K562 (cell line): ENCODE measurements at places on chromosomes 16 and 17. TPM values are rescaled to one million over a fixed set of nuclear protein-coding genes. Genes with fewer than 3 reads are reported as not detected.

Gene VTN
- 0.86 and 2.3 TPM in 2 replicates for total RNA-seq

Gene GH2
- total RNA-seq: not detected in 2 replicates

Gene HP
- total RNA-seq: 8.0 and 8.7 TPM in 2 replicates

Gene TNFSF12
- 0.56 and 0.82 TPM in 2 replicates for total RNA-seq

Gene RSAD1
- 41.9 and 44.0 TPM in 2 replicates for total RNA-seq

Gene SLC16A11
- total RNA-seq: not detected in 2 replicates

GRCh38 chr17:79276821-79277220 lies 202.2 kb downstream of the ENGASE start:
- no peaks in the 10 kb centered on the region for H3K4me1 ChIP-seq
- no peak overlapping the region for H3K27ac ChIP-seq
- H3K4me3 ChIP-seq: no peak overlapping the region
- H3K36me3 ChIP-seq: no peaks in the 10 kb centered on the region
- no peak for DNase-seq

DNA sequence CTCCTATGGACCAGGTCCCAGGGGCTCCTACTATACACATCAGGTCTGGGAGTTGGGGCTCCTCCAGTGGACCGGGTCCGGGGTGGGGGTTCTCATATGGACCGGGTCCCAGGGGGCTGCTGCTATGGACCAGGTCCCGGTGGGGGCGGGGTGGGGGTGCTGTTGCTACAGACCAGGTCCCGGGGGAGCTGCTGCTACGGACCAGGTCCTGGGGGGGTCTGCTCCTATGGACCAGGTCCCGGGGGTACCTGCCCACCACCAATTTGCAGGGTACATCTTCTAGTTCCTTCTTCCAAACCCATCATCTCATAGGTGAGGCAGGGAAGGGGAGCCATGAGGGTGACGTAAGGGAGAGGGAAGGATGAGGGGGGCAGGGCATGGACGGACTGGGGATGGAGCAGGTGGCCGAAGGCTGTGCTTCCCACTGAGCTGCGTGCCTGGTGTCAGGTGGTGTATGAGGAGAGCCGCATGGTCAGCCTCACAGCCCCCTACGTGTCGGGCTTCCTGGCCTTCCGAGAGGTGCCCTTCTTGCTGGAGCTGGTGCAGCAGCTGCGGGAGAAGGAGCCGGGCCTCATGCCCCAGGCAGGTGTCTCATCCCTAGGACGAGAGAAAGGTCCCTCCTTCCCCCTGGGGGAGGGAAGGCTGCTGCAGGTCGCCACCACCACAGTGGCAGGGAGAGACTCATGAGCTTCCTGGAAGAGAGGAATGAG lies 6.6 kb downstream of the ENDOV start:
- H3K27ac ChIP-seq: no peak overlapping the region
- no peak for DNase-seq
- H3K36me3 ChIP-seq: 0 out of 3 replicates have a peak, but pooled peaks cover 3% of the 10 kb centered on the region
- H3K27me3 ChIP-seq: peaks cover 43% of the 10 kb centered on the region

- no peaks in the 10 kb centered on the region for H3K27me3 ChIP-seq
- H3K4me3 ChIP-seq: peak overlapping the region; percentile 62
- peak overlapping the region; percentile 83 for H3K27ac ChIP-seq
- peak; percentile 28 for DNase-seq
- peaks cover 49% of the 10 kb centered on the region; the same call in 2 of the 3 replicates for H3K4me1 ChIP-seq
- peaks cover 21% of the 10 kb centered on the region; the same call in 2 of the 3 replicates for H3K36me3 ChIP-seq
Measured at GRCh38 chr16:23508589-23509440, 1.5 kb downstream of the GGA2 start.

GRCh38 chr16:3904875-3905274 lies 24.4 kb upstream of the CREBBP start:
- H3K4me3 ChIP-seq: no peak overlapping the region
- no peak overlapping the region for H3K27ac ChIP-seq
- no peak for DNase-seq

- H3K4me1 ChIP-seq: peaks cover 21% of the 10 kb centered on the region
- no peak for DNase-seq
- H3K36me3 ChIP-seq: no peaks in the 10 kb centered on the region
- H3K4me3 ChIP-seq: no peak overlapping the region
- no peaks in the 10 kb centered on the region for H3K27me3 ChIP-seq
- H3K27ac ChIP-seq: no peak overlapping the region
Measured at GRCh38 chr17:76122431-76123190, 18.4 kb downstream of the FOXJ1 start.

- H3K4me1 ChIP-seq: no peaks in the 10 kb centered on the region
- H3K27ac ChIP-seq: no peak overlapping the region
- H3K36me3 ChIP-seq: no peaks in the 10 kb centered on the region
- peaks cover 8% of the 10 kb centered on the region; the same call in 2 of the 3 replicates for H3K27me3 ChIP-seq
- DNase-seq: no peak
Measured at GRCh38 chr16:72979974-72980373, 68.0 kb downstream of the ZFHX3 start.

DNA sequence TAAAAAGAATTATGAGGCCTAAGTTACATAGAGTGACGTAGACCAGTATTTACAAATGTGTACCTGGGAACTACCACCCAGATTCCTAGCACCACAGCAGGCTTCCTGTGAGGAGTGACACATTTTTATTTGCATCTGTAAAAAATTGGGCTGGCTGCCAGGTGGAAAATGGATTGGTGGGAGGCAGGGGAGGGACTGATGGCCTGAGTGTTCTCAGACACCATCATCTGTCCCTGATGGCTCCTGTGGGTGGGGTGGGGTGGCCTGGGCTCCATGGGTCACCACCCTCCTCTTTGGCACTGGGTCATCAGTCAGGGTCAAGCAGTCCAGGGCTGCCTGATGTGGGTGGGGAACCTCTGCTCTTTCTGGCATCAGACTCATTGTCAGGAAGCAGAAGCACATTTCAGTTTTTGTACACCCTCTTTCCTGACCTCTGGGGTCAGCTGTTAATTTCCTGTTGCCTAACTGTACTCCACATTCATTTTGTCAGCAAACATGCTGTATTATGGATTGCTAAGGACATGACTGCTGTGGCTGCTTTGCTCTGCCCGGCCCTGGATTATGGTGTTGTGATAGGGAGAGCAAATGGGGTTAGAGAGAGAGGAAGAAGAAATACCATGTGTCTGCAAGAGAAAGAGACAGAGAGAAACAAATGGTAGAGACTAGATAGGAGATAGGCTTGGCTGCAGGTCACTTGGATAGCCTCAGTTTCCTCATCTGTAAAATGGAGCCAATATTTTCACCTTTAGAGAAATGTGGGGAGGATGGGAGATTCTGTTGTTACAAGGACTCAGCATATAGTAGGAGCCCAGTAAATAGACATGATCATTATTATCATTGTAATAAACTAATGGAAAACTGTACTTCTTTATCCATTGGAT lies 11.6 kb upstream of the MFAP4 start:
- H3K4me3 ChIP-seq: no peak overlapping the region
- H3K36me3 ChIP-seq: no peaks in the 10 kb centered on the region
- H3K4me1 ChIP-seq: no peaks in the 10 kb centered on the region
- H3K27ac ChIP-seq: no peak overlapping the region
- DNase-seq: no peak
- H3K27me3 ChIP-seq: no peaks in the 10 kb centered on the region

DNA sequence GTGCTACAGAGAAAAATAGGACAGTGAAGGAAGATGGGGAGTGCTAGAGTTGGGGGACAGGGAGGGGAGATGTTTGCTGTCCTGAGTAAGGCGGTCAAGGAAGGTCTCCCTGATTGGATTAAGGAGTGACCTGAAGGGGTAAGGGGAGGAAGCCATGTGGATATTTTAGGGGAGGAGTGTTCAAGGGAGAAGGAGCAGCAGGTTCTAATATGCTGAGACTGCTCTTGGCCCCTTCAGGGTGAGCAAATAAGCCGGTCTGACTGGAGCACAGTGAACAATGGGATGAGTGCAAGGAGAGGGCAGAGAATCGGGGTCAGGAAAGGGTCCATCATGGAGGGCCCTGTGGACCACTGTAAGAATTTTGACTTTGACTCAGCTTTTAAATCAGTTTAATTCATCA lies 188.8 kb downstream of the IRX3 start:
- no peak overlapping the region for H3K4me3 ChIP-seq
- H3K4me1 ChIP-seq: no peaks in the 10 kb centered on the region
- DNase-seq: no peak
- H3K36me3 ChIP-seq: no peaks in the 10 kb centered on the region
- peaks cover 2% of the 10 kb centered on the region; the same call in 2 of the 3 replicates for H3K27me3 ChIP-seq

DNA sequence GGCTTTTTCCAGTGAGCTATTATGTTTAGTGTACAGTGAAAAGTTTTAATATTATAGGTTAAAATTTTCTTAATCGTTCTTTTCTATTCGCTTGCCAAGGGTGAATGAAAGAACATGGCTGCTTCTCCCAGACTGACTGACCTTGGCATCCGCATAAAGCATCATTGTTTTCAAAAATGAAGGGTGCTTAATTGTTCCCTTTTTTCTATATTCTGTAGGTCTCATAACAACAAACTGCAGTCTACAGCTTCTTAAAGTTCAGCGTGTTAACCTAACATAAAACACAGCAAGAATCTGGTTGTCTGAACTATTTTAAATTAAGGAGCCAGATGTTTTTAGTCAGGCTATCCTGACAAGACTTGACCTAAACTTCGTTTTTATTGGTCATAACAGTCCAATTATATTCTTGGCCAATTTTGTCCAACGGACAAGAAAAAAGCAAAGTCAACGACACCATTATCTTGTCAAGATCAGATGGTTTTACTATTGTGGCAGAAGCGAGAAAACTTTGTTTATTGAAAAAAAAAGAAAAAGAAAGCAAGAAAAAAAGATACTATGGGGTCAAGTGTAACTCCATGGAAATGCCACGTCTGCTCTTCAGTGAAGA lies 14.1 kb downstream of the C17orf58 start:
- DNase-seq: no peak
- H3K4me3 ChIP-seq: no peak overlapping the region
- no peaks in the 10 kb centered on the region for H3K36me3 ChIP-seq
- H3K27ac ChIP-seq: no peak overlapping the region
- no peaks in the 10 kb centered on the region for H3K4me1 ChIP-seq
- H3K27me3 ChIP-seq: no peaks in the 10 kb centered on the region

DNA sequence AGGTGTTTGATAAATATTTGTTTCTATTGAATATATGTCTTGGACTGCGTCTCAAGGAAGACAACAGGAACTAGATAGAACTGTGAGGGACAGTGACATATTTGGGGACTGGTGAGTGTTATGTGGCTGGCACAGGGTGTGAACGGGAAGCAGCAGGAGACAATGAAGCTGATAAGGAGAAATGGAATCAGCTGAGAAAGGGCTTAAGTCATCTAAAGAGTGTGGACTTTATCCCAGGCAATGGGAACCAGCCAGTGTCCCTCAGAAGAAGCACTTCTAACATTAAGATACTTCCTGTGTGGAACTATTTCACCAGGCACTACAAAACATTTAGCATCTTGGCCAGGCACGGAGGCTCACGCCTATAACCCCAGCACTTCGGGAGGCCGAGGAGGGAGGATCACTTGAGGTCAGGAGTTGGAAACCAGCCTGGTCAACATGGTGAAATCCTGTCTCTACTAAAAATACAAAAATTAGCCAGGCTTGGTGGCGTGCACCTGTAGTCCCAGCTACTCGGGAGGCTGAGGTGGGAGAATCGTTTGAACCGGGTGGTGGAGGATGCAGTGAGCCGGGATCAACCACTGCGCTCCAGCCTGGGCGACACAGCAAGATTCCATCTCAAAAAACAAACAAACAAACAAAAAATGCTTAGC lies 41.2 kb downstream of the ARHGAP17 start:
- H3K4me3 ChIP-seq: no peak overlapping the region
- H3K36me3 ChIP-seq: peaks cover 59% of the 10 kb centered on the region; the same call in 2 of the 3 replicates
- no peak overlapping the region for H3K27ac ChIP-seq
- DNase-seq: no peak
- 0 out of 2 replicates have a peak, but pooled peaks cover 3% of the 10 kb centered on the region for H3K4me1 ChIP-seq
- no peaks in the 10 kb centered on the region for H3K27me3 ChIP-seq

DNA sequence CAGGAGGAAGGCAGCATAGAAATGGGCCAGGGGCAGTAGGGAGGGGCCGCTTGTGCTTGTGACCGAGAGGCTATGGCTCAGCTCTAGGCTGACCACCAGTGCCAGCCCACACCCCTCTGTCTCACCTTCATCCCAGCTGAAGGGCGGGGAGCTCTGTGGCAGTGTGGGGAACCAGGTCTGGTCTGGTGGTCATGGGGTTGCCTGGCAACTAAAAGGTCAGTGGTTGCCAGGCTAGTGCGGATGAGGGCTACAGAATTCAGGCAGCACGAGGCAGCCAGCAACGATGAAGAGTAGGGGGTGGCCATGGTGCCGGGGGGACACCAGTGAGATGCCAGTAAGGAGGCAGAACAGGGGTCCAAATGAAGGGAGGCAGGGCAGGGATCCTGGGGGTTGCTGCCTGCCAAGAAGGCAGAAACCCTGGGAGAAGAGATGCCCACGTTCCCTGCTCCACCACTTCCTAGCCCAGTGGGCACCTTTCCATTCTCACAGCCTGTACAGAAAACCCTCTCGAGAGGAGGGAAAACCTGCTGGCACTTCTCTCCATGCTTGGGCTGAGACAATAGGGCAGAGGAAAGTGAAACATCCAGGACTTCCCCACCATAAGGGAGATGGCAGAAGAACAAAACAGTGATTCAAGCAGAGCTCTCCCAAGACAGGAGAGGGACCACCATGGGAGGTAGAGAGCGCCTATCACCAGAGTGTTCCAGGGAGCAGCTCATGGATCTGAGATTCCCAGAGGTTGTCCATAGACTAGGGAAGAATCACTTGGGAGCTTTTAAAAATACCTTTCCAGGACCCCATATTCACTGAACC lies 39.7 kb downstream of the SRCIN1 start:
- no peaks in the 10 kb centered on the region for H3K36me3 ChIP-seq
- no peak overlapping the region for H3K4me3 ChIP-seq
- peaks cover 26% of the 10 kb centered on the region; the same call in 2 of the 3 replicates for H3K27me3 ChIP-seq
- no peak overlapping the region for H3K27ac ChIP-seq
- DNase-seq: no peak
- H3K4me1 ChIP-seq: peaks cover 32% of the 10 kb centered on the region

GRCh38 chr16:50185005-50185505 lies 31.9 kb downstream of the TENT4B start:
- H3K4me3 ChIP-seq: no peak overlapping the region
- H3K36me3 ChIP-seq: no peaks in the 10 kb centered on the region

DNA sequence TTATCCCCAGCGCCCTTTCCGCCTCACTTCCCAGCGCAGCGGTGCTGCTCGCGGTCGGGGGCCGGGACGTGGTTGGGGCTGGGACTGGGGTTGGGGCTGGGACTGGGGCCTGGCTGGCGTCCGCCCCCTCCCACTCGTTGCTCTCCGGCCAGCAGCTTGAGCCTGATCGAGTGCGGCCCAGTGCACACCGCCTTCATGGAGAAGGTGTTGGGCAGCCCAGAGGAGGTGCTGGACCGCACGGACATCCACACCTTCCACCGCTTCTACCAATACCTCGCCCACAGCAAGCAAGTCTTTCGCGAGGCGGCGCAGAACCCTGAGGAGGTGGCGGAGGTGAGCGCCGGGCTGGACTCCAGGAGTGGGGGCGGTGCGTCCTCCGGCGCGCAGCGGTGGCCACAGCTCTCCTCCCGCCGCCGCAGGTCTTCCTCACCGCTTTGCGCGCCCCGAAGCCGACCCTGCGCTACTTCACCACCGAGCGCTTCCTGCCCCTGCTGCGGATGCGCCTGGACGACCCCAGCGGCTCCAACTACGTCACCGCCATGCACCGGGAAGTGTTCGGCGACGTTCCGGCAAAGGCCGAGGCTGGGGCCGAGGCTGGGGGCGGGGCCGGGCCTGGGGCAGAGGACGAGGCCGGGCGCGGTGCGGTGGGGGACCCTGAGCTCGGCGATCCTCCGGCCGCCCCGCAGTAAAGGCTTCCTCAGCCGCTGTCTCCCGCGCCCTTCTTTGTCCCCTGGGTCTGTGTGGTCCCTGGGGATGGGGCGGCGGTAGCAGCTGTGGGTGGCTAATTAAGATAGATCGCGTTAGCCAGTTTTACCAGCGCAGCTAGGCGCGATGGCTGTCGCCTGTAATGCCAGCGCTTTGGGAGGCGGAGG lies 1.8 kb downstream of the HSD17B1 start:
- peak; percentile 77 for DNase-seq
- peak overlapping the region; percentile 91 for H3K27ac ChIP-seq
- H3K36me3 ChIP-seq: peaks cover 4% of the 10 kb centered on the region; the same call in 1 of the 3 replicates
- H3K4me1 ChIP-seq: peaks cover 45% of the 10 kb centered on the region
